ENCODE measurements at places on chromosomes 11 and 22.
A peak's percentile ranks its signal among the peaks of the same experiment; 100 is the strongest.

DNA sequence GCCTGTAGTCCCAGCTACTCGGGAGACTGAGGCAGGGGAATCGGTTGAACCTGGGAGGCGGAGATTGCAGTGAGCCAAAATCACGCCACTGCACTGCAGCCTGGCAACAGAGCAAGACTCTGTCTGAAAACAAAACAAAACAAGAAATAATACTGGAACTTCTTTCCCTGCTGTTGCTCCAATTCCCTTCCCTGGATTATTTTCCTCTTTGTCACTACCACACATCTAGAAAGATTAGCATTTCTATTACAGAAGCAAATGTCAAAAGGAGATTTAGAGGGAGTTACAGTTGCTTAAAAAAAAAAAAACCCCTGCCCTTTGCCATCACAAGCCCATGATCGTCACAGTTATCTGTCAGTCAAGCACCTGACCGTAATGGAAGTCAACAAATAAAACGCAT is 17.7 kb upstream of the SCGB1D1 start:
- DNase-seq: no peak

DNA sequence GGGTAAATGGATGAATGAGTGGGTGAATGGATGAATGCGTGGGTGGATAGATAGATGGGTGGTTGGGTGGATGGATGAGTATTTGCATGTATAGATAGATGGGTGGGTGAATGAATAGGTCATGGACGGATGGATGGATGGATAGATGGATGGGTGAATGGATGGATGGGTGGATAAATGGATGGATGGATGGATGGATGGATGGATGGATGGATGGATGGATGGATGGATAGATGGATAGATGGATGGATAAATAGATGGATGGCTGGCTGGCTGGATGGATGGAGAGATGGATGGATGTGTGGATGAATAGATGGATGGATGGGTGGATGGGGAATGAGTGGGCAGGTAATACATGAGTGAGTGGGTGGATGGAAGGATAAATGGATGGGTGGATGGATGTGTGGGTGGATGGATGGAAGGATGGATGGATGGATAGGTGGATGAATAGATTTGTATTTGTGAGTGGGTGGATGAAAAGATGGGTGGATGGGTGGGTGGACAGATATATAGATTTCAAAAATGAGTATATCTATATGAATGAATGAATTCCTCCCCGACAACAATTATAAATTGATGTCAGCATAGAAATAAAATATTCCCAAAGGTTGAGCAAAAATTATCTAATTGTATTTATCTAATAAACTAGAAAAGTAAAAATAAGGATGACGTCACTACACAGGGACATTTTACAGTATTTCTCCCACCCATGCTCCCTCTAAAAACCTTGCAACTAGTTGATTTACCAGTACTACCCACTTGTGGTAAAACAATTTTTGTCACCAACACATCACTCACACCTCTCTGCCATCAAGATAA is 563 bp upstream of the CRTAM start:
- no peak for DNase-seq

- no peak for DNase-seq
Measured at GRCh38 chr11:121503051-121503450, 50.3 kb upstream of the SORL1-AS1 start.

- no peak for DNase-seq
Measured at GRCh38 chr11:77993902-77994301, 566 bp downstream of the INTS4 start.

DNA sequence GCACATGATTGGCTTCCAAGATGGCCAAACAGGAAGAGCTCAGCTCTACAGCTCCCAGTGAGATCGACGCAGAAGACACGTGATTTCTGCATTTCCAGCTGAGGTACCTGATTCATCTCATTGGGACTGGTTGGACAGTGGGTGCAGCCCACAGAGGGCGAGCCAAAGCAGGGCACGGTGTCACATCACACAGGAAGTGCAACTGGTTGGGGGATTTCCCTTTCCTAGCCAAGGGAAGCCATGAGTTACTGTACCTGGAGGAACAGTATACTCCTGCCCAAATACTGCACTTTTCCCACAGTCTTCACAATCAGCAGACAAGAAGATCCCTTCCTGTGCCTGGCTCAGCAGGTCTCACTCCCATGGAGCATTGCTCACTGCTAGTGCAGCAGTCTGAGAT is 131.2 kb downstream of the DLG2 start:
- DNase-seq: no peak

- DNase-seq: peak; percentile 76
Measured at GRCh38 chr11:130448416-130449309, at the start of gene ADAMTS15. ADAMTS15 (plus strand) TSS chr11:130448645; CDS start chr11:130448974, 329 bp downstream.

- DNase-seq: no peak
Measured at GRCh38 chr11:65642014-65642671, 4.2 kb downstream of the SIPA1 start.

GRCh38 chr11:121282886-121283502 is 9.6 kb upstream of the SC5D start:
- no peak for DNase-seq

- no peak for DNase-seq
Measured at GRCh38 chr11:66311470-66311964, 5.3 kb downstream of the CD248 start.

Measured in NCI-H1436 (cell line).